ENCODE measurements at places on chromosomes 16 and 17.

- DNase-seq, result peak; percentile 63
These were observed 645 bp downstream of the NLGN2 start for GRCh38 chr17:7408252-7408727.

DNA sequence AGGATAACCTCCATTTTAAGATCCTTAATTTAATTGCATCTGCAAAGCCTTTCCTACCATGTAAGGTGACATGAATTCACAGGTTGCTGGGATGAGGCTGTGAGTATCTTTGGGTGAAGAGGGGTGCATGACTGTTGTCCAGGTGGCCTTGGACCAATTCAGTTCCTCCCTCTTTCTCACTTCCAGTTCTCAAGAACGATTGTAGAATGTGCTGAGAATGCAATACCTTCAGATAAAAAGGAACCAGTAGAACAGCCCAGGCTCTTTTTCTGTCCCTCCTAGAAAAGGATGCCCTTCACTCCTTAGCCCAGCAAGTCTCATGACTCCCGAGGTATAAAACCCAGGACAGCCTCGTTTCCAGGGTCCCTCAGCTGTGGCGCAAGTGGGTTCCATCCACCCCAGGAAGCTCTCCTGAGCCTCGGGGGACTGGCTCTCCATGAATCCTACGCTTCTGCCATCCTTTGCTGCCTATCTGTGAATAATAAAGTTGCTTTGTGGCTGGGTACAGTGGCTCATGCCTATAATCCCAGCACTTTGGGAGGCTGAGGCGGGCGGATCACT, 61.6 kb upstream of the FA2H start:
- no peak for DNase-seq

DNA sequence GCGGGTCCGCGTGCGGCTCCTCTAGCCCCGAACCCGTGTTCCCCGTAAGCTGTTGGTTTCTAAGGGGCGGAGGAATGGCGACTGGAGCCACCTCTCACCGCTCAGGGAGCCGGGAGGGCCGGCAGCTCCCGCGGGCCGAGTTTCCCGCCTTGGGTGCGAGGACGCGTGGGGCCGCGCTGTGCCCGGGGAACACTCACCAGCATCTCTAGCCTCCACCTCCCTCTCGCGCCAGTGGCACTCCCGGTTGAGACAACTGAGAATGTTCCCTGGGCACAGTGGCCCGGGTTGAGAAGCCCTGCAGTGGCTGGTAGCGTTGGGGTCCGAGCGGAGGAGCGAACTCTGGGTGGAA, 560 bp downstream of the TELO2 start:
- no peak for DNase-seq

- no peak for DNase-seq
These were observed 3.7 kb upstream of the KREMEN2 start for GRCh38 chr16:2960183-2961010.

- DNase-seq, result no peak
These were observed 106.6 kb downstream of the N4BP1 start for GRCh38 chr16:48503336-48503735.

DNA sequence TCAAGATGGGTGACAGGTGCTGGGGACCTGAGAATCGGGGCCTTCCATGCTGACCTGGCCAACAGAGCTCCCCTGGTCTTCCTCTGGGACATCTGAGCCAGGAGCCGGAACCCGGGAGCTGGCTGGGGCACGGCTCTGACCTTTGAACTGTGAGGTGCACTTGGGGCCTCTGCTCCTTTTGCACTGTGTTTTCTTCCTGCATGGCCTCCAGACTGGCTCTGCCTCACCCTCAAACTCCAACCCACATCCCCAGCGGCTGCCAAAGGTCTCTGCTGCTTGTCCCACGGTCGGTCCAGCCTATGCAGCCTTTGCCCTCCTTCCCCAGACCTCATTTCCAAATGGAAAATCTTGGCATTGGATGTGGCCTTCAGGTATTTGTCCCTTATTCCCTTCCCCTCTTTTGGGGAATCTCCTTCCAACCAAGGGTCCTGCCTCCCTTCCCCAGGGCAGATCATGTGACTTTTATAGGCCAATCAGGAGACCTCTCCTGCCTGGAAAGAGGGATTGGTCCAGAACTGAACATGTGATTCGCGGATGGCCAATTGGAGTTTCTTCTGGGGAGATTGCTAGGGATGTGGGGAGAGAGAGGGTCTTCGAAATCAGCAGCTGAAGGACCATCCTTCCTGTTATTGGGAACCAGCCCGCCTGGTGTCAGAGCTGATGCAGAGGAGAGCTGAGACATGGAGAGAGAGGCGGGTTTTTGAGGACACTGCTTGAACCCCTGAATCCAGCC, 117.9 kb downstream of the CYLD start:
- no peak for DNase-seq

DNA sequence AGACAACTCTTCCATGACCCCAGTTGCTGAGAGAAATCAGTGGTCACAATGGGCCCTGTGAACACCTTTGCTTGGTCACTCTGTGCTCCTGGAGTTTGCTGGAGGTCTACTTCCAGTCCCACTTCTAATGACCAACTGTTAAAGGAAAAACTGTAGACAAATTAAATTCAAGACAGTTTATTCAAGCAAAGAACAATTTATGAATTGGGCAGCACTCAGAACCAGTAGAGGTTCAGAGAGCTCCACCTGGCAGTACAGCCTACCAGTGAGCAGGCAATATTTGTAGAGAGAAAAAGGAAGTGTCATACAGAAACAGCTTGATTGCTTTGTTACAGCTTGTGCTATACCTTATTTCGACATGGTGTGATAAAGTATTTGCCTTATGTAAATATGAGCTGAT, 116.5 kb downstream of the HS3ST3B1 start:
- no peak for DNase-seq

GRCh38 chr17:57669671-57670529, 75.2 kb downstream of the CCDC182 start:
- DNase-seq, result no peak

DNA sequence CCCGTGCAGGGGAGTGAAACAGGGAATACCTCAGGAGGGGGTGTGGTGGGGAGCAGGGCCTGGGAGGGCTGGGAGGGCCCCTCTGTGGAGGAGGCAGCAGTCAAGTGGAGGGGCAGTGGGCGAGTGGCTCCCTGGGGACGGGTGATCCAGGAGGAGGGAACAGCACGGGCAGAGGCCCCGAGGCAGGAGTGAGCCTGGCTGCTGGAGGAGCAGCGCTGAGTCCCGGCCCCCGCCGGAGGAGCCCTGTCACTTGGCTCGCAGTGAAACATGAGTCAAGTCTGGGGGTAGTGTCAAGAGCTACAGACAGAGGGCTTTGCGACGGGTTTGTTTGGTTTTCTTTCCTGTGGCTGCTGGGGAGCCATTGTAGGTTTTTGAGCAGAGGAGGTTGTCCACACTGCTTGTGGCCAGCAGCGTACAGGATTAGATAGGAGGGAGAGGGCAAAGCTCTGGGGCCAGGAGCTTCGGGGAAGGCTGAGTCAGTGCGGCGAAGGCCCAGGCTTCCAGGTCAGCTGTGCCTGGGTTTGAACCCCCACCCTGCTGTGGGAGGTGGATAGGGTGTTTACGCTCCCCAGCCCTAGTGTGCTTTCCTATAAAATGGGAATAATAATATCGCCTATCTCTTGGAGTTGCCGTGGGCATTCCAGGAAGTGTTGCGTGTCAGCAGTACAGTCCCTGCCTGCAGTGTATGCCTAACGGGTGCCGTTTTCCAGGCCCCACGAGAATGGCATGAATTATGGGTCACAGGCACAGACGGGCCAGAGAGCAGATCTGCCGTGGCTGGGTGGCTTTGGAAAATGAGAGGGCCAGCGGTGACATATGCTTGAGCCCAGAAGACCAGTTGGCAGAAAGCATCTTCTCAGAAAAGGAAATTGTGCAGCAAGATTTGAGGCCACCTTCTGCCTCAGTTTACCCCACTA, 115.9 kb upstream of the CIBAR2 start:
- no peak for DNase-seq

GRCh38 chr17:29621751-29622194, 939 bp downstream of the CORO6 start:
- DNase-seq, result no peak

- peak; percentile 37 for DNase-seq
These were observed 9.6 kb upstream of the BCAR1 start for GRCh38 chr16:75260851-75261589.

DNA sequence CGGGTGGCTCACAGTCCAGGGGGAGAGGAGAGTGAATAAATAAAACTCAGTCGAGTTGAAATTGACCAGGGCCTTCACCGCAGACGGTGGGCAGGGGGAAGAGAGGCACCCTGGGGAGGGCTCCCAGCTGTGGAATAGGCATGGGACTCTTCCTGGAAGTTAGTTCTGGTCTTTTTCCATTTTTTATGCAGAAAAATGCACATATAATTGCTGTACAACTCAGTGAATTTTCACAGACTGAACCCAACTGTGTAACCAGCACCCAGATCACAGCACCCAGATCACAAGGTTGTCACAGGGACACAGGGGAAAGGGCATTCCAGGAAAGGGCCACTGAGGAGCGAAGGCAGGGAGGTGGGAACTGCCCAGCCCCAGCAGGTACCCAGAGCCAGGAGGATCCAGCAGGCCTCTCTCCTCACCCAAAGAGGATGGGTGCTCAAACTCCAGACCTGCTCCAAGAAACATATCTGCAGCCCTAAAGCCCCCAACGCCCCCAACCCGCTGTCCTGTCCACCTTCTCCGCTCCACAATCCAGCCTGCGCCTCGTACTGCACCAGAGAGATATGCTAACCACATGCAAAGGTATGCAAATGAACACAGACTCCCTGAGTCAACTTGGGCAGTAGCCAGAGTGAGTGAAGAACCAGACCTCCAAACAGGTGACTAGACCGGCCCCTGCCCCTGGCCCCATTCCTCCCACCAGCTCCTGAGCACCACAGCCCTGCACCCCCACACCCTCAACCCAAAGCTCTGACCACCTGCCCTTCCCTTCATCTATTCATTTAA, 29.1 kb upstream of the EIF1 start:
- DNase-seq, result no peak

DNA sequence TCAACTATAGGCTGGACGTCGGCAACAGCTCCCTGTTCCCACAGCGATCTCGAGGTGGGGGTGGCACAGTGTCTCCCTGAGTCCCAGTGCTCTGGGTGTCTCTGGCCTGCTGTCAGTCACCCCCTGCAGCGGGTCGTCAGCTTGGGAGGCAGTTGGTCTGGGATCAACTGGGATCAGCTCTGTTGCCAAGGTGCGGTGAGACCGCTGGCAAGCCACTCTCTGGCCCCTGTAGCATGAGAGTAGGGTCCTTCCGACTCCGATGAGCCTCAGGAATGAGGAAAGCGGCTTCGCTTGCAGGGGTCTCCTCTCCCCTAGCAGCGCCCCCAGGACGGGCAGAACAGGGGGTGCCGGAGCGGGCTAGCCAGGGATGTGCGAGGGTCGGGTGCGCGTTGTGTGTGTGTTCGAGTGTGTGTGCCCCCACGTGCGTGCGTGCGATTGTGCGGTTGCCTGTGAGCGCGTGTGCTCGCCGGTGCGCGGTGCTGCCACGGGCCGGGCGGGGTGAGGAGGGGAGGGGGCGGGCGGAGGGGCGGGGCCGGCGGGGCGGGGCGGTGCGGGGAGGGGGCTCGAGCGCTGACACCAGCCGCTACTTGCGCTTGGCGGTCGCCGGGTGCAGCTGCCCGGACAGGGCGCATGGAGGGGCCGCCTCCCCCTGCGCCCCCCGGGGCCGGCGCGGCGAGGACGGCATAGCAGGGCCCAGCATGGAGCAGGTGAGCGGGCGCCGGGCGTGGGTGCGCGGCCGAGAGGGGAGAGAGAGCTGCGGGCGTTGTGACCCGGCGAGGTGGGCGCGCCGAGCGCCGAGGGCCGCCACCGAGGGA, 9.4 kb upstream of the ARHGAP23 start:
- no peak for DNase-seq

DNA sequence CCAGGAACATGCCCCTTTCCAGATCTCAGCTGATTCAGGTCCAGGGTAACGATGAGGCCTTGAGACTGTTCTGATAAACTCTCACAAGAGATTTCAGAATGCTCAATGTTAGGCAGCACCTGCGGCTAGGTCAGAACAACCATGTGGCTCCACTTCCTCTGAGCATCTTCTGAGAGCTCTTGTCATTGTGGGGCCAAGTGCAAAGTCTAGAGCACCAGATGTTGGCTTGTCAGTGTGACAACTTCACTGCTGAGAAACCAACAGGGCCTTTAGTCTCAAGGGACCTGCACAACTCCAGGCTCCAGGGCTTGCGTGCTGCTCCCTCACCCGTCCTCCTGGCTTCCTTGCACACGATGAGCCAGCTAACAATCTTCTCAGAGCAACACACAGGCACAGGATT, 29.0 kb downstream of the FCSK start:
- DNase-seq, result no peak

- DNase-seq, result no peak
These were observed 4.4 kb downstream of the SHBG start for GRCh38 chr17:7634384-7634783.

GRCh38 chr17:32288615-32289014, 23.0 kb downstream of the RHBDL3 start:
- DNase-seq, result no peak

GRCh38 chr17:13240851-13241250, 223.0 kb upstream of the ELAC2 start:
- no peak for DNase-seq

GRCh38 chr17:67359960-67360791, 6.2 kb downstream of the PSMD12 start:
- no peak for DNase-seq

DNA sequence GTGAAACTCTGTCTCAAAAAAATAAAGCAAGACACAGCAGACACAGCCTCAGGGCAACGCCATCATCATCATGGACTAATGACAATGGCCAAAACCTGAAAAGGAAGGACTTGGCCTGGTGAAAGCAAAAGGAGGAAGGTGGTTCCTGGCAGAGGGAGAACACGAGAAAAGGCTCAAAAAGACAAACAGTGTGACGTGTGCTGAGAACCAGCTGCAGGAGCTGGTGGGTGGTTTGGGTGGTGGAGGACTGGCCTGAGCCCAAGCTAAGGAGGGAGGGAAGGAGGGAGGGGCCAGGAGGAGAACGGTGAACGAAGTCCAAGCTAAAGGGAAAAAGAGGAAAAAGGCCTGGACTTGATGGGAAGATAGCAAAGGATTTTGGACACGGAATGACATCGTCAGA, 85.1 kb downstream of the SLC39A11 start:
- DNase-seq, result peak; percentile 28

DNA sequence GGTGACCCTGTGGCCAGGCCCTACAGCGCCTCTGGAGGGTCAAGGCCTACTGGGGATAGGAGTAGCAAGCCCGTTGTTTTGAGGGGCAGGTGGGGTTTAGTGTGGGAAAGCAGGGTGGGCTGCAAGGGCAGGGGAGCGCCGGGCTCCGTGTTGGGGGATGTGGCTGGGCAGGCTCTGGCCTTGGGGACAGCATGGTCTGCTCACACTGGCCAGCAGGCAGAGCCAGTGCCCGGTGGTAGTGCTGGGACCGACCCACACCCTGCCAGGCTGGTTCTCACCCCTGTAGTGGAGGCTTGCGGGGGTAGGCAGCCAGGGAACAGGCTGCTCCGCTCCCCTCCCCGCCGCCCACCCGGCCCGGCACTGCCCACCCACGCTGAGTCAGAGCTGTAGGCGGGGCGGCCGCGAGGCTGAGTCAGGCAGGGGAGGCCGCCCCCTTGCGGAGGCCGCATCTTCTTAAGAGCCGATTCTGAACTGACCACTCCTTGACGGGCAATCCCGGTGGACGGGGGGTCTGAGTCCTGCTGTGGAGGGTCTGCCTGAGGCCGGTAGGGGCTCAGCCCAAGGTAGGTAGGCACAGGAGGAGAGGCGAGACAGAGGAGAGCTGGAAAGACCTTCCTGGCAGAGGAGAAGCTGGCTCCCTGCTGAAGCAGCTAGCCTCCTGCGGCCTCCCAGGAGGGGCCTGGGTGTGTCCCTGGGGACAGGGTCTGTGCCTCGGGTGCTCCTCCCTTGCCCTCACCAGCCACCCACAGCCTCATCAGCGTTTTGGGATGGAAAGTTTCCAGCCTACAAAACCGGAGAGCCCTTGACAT, 62.4 kb downstream of the BAIAP2 start:
- DNase-seq, result peak; percentile 95
